T1000 (cell line): ENCODE measurements at places on chromosomes 5 and 9.

DNA sequence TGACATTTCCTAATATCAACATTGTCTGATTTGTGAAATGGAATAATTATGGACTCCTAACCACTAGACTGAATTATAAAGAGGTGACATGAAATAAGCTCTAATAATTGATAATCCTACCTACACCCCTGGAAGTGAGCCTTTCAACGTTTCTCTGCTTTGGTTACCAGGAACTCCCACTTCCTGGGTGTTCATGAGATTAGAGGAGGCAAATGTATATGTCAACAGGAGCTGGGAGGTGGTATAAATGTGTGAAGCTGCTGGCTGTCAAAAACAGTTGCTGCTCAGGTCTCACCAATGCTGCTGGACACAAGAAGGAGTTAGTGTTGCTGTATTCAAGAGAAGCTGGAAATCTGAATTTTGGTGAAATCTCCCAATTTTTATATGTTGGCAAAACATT is 96.8 kb downstream of the CAMK4 start:
- no peak for DNase-seq

GRCh38 chr5:177185993-177186392 is 52.4 kb downstream of the NSD1 start:
- no peak for DNase-seq

DNA sequence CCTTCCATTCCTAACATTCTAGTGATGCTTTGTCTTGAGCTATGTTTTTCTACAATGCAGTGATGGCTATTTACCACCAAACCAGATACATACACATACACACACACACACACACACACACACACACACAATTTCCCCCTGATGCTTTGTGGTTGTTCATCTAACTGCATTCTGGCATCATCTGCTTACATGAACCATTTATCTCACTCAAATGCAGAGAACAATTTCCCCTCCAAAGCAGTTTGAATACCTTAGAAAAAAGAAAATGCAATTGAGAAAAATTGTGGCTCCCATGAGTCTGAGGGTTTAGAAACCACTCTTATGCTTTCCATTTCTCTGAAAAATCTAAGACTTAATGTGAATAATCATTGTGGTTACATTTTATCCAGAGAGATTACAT is 1024.8 kb downstream of the TLE4 start:
- DNase-seq = no peak

DNA sequence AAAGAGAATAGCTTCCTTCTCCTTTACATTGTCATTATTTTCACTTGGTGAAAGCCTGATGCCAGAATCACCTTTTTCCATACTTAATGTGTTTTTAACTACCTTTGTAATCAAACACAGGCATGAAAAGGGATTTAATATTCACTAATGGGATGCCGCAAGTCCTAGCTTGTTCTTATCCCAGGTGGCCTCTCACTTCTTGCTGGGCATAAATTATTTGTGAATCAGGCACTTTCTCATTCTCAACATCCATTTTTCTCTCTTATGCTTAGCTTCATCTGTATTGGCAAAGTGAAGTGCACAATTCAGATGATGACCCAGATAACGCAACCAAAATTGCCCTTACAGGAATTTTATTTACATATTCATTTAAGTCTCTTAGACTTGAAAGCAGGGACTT is 10.9 kb downstream of the ACTL7B start:
- no peak for DNase-seq

- no peak for DNase-seq
Measured at GRCh38 chr5:95821110-95822021, 1.2 kb downstream of the GLRX start.

GRCh38 chr5:169717288-169717687 is 80.2 kb downstream of the DOCK2 start:
- DNase-seq = peak; percentile 38

GRCh38 chr9:4857163-4857810 is 64.5 kb downstream of the RCL1 start:
- DNase-seq = no peak

DNA sequence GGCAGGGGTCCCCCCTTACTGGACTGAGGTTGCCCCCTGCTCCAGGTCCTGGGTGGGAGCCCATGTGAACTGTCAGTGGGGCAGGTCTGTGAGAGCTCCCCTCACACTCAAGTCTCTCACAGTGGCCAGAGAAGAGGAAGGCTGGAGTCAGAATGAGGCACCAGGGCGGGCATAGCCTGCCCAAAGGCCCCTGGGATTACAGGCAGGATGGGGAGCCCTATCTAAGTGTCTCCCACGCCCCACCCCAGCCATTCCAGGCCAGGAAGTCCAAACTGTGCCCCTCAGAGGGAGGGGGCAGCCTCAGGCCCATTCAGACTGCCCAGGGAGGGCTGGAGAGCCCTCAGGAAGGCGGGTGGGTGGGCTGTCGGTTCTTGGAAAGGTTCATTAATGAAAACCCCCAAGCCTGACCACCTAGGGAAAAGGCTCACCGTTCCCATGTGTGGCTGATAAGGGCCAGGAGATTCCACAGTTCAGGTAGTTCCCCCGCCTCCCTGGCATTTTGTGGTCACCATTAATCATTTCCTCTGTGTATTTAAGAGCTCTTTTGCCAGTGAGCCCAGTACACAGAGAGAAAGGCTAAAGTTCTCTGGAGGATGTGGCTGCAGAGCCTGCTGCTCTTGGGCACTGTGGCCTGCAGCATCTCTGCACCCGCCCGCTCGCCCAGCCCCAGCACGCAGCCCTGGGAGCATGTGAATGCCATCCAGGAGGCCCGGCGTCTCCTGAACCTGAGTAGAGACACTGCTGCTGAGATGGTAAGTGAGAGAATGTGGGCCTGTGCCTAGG is at the start of gene CSF2:
CSF2 (plus strand) TSS at position 559 of the 783 bp plus-strand sequence; CDS start at position 594, 35 bp downstream.
- peak; percentile 6 for DNase-seq

GRCh38 chr5:104598285-104598684 is 1035.7 kb upstream of the NUDT12 start:
- no peak for DNase-seq

DNA sequence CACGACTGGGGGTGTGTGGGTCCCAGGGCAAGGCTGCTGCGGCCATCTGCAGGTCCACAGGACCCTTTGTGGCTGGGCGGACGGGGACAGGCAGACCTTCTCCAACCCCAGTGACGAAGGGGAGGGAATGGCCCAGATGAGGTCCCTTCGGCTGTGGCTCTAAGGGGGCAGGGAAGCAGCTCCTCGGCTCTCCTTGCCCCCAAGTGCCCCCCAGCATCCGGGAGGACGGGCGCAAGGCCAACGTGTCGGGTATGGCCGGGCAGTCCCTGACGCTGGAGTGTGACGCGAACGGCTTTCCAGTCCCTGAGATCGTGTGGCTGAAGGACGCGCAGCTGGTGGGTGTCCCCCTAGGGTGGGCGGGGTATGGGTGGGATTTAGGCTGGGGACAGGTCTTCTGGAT is 82.8 kb downstream of the HMCN2 start:
- no peak for DNase-seq

GRCh38 chr9:115117999-115118878 is at the start of gene TNC:
Gene TNC (minus strand): TSS chr9:115118157. CDS start chr9:115091018, 27,139 bp downstream.
- DNase-seq = peak; percentile 81

DNA sequence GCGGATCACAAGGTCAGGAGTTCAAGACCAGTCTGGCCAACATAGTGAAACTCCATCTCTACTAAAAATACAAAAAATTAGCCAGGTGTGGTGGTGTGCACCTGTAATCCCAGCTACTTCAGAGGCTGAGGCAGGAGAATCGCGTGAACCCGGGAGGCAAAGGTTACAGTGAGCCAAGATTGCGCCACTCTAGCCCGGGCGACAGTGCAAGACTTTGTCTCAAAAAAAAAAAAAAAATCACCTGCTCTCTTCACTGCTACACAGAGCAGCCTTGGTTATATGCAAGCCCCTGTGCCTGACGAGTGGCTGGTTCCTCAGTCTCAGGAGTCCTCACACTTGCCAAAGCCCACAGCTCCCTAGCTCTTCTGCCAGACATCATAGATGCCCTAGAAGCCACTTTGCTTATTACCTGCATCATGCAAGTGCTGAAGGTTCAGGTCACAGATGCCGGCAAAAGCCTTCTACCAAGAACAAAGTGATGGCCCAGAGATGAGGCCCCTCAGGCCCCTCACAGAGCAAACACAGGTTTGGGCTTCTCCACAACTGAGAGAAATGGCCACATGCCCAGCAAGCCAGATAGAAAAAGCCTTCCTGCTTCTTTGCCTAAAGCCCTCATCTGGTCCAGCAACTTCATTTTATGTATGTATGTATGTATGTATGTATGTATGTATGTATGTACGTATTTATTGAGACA is 176.4 kb downstream of the AUH start:
- DNase-seq = no peak

DNA sequence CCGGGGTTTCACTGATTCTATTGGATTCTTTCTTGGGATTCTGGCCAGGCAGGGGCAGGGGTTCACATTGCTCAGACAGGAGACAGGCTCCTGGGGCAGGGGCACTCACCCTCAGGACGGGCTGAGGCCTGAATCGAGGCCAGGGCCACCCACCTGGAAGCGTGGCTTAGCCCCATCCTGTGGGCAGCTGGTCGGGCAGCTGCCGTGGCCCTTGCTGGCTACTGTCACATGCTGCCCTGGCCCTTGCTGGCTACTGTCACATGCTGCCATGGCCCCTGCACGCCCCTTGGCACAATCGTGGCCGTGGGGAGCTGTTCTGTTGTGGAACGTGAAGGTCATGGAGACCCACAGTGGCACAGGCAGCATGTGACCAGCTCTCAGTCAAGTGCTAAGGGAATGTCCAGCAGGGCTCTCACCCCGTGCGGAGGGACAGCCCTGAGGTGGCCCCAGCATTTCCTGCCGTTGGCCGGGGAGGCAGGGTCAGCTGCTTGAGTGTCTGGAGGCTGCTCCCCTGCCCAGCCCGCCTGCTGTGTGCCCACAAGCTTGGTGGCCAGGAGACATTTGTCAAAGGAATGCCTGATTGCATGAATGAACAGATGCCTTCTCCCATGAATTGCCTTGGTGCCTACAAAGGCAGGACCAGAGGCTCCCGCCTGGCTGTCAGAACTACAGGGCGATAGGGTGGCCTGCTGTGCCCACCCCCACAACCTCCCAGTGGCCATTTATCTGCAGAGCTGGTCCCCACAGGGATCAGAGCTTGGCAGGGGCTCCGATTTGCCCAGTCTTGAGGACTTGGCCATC is 16.9 kb upstream of the TMEM250 start:
- DNase-seq = no peak

DNA sequence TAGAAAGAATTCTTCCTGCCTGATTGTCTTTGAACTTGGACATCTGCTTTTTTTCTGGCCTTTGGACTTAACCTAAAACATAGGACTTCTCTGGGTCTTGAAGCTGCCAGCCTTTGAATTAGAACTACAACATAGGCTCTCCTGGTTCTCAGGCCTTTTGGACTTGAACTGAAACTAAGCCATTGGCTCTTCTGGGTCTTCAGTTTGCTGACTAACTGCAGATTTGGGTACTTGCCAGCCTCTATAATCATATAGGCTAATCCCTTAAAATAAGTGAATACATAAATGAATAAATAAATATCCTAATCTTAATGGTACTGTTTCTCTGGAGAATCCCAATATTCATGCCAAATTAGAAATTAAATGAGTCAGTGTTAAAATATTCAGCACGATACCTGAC is 473.4 kb upstream of the PAPPA start:
- no peak for DNase-seq

- no peak for DNase-seq
Measured at GRCh38 chr5:135332519-135333150, 66.4 kb downstream of the MACROH2A1 start.

DNA sequence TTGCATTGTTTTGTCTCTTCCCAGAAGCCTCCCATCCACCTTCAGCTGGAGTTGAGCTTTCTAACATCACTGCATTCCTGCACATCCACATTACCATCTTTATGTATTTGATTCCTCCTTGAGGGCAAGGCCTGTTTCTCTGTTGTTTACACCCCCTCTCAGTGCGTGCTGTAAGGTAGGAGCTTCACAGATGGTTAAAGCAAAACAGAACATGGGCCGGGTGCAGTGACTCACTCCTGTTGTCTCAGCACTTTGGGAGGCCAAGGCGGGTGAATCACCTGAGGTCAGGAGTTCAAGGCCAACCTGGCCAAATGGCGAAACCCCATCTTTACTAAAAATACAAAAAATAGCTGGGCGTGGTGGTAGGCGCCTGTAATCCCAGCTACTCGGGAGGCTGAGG is 110.9 kb downstream of the KCNIP1 start:
- DNase-seq = no peak

DNA sequence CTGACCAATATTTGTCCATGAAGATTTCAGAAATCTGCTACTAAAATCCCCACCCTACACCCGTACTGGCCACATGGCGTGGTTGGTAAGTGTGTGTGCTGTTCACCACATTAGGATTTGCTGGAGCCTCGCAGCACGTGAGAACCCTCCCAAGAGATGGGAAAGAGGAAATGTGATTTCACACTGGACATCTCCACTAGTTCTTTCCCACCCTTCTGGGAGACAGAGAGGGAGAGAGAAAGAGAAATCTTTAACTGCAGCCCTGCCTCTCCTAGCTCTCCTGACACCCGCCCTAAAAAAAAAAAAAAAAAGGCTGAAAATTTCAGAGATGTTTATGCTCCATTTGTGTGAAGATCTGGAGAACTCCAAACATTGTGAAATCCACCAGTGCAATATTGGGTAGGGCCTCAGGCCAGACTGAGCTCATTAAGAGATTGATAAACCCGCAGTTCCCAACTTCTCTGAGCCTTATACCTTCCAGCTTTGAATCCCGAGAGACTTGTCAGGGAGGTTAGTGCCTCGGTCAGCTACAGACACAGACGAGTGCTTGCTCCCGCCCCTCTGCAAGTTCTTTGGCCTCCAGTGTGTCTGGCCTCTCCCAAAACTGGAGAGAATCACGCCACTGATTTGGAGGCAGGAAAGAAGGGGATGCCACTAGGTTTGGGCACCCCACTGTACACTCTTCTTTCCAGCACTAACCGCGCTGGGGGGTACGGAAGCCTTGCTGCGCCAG is 1.9 kb downstream of the SPRY4 start:
- DNase-seq = no peak

- DNase-seq = no peak
Measured at GRCh38 chr9:18606846-18607245, 132.9 kb downstream of the ADAMTSL1 start.

- no peak for DNase-seq
Measured at GRCh38 chr9:130570208-130570607, 9.2 kb upstream of the FUBP3 start.

DNA sequence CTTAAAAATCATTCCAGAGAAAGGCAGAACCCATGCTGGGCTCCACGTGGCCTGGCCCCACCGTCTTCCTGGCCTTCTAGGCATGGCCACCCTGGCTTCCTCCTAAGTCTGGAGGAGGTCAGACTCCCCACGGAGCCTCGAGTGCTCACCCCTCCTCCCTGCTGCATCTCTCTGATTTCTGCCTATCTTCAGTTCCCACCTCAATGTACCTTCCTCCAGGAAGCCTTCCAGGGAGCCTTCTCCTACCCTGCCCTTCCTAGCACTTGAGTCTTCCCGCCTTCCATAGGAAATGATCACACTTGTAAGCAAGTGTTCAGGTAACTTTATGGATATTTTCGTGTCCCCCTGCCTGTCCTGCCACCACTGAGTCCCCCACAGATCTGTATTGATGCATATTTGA is 92.0 kb downstream of the MVB12B start:
- DNase-seq = no peak

- no peak for DNase-seq
Measured at GRCh38 chr9:14412775-14413174, 98.8 kb upstream of the NFIB start.
